ENCODE measurements at places on chromosomes 4 and X.

- peaks cover 95% of the 10 kb centered on the region for H3K27me3 ChIP-seq
- H3K27ac ChIP-seq = no peak overlapping the region
- H3K36me3 ChIP-seq = peaks cover 3% of the 10 kb centered on the region
- H3K4me1 ChIP-seq = peaks cover 12% of the 10 kb centered on the region
- DNase-seq = no peak
Observed at GRCh38 chr4:110616238-110617074, 6.4 kb downstream of the PITX2 start.

GRCh38 chr4:175916626-175917351, 104.7 kb upstream of the GPM6A start:
- no peak overlapping the region for H3K27ac ChIP-seq
- no peaks in the 10 kb centered on the region for H3K27me3 ChIP-seq
- no peaks in the 10 kb centered on the region for H3K36me3 ChIP-seq
- no peak for DNase-seq
- no peak overlapping the region for H3K4me3 ChIP-seq
- no peaks in the 10 kb centered on the region for H3K4me1 ChIP-seq

DNA sequence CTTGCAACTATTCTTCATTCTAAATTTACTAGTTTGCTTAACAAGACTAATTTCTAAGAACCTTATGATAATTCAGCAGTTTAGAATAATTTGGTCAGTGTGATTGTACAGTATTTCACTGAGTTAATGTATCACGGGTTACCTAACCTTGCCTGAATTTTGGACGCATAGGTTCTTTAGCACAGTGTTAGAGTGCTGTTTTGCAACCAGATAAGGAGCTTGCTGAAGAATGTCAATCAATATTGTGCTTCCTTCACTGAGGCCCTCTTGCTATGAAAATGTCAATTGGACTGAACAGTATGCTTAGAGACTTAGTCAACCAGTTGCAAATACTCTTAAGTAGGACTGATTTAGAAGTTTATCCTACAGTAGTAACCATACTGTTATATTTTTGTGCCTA, 19.6 kb downstream of the VAMP7 start:
- H3K36me3 ChIP-seq = peaks cover 20% of the 10 kb centered on the region
- H3K4me3 ChIP-seq = no peak overlapping the region
- H3K4me1 ChIP-seq = peaks cover 4% of the 10 kb centered on the region
- no peak overlapping the region for H3K27ac ChIP-seq

DNA sequence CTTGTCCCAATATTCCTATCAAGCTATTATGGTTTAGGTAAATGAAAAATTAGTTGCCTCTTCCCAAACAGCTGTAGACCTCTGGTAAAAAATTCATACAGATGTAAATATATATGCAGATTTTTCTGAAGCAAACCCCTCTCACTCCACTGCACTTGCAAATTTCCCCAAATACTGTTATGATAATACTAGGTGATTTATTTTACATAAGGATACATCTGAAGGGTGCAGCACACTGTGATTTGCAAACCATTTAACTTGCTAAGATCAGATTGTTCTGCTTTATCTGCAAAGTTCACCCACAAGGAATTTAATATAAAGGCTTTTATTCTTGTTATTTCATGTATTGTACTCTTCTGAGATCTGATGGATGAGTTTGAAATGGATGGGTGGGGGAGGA, 177.0 kb downstream of the GPAT3 start:
- no peaks in the 10 kb centered on the region for H3K4me1 ChIP-seq
- H3K27me3 ChIP-seq = no peaks in the 10 kb centered on the region
- no peak for DNase-seq

GRCh38 chrX:125651426-125651825, 331.8 kb downstream of the TEX13C start:
- H3K4me3 ChIP-seq = no peak overlapping the region
- H3K27ac ChIP-seq = no peak overlapping the region
- H3K27me3 ChIP-seq = no peaks in the 10 kb centered on the region
- DNase-seq = no peak
- no peaks in the 10 kb centered on the region for H3K36me3 ChIP-seq
- H3K4me1 ChIP-seq = no peaks in the 10 kb centered on the region

DNA sequence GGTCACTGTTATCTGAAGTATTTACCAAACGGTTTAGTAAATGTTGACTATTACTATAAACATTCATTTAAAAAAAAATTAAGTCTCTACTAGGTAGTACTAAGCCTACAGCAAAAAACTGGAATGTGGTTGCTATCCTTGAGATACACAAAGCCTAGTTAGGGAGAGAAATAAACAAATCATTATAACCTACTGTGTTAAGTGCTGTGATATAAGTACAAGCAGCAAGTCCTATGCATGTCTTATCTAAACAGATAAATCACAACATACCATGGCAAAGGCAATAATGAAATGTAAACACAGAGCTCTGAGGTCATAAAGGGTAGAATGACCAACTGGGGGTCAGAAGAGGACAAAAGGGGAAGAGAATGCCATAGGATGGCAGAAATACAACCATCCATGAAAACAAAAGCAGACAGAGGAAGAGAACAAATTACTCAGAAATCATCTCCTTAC, 92.2 kb downstream of the RNF150 start:
- no peak for DNase-seq
- H3K27me3 ChIP-seq = no peaks in the 10 kb centered on the region
- H3K36me3 ChIP-seq = no peaks in the 10 kb centered on the region
- H3K4me1 ChIP-seq = no peaks in the 10 kb centered on the region

GRCh38 chrX:110146521-110146920, 143.6 kb downstream of the TMEM164 start:
- no peak overlapping the region for H3K4me3 ChIP-seq
- no peaks in the 10 kb centered on the region for H3K27me3 ChIP-seq
- peak; percentile 26 for DNase-seq
- H3K36me3 ChIP-seq = peaks cover 3% of the 10 kb centered on the region
- H3K27ac ChIP-seq = no peak overlapping the region

- DNase-seq = no peak
- H3K36me3 ChIP-seq = no peaks in the 10 kb centered on the region
- no peaks in the 10 kb centered on the region for H3K27me3 ChIP-seq
- H3K4me1 ChIP-seq = no peaks in the 10 kb centered on the region
Observed at GRCh38 chrX:29528281-29528680, 687.1 kb upstream of the MAGEB2 start.

DNA sequence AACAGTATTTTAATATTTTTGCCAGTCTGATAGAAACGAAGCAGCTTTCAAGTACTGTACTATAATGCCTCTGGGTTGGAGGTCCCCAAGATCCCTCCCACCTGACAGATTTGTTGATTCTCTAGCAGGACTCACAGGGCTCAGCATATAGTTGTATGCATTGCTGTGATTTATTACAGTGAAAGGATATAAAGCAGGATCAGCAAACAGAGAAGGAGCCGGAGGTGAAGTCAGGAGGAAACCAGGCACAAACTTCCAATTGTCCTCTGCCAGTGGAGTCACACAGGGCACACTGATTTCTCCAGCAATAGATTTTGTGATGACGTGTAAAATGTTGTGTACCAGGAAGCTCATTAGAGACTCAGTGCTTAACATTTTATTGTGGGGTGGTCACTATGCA, 19.0 kb downstream of the USP53 start:
- no peaks in the 10 kb centered on the region for H3K27me3 ChIP-seq
- peaks cover 13% of the 10 kb centered on the region for H3K4me1 ChIP-seq
- no peak overlapping the region for H3K4me3 ChIP-seq
- DNase-seq = no peak
- H3K27ac ChIP-seq = no peak overlapping the region

GRCh38 chr4:147739239-147739823, 7.4 kb downstream of the ARHGAP10 start:
- no peak overlapping the region for H3K4me3 ChIP-seq
- H3K27me3 ChIP-seq = no peaks in the 10 kb centered on the region
- H3K36me3 ChIP-seq = peaks cover 3% of the 10 kb centered on the region
- H3K4me1 ChIP-seq = peaks cover 26% of the 10 kb centered on the region
- H3K27ac ChIP-seq = no peak overlapping the region

DNA sequence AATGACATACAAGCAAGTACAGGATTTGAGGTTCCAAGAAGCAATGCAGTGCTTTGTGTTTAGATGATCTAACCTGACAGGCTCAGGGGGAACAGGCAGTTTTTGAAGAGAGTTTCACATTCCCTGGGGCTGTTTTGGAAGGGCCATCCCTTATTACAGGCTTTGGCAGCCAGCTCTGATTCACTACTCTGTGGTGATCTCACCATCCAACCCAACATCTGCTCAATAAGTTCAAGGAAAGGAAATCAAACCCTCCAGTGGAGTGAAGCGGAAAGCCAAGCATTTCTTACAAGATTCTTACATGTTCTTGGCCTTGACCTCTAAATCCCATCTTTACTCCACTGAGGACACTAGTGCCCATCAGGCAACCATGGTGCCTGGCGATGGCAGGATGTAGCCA, 7.5 kb downstream of the IDS start:
- H3K4me1 ChIP-seq = peaks cover 20% of the 10 kb centered on the region
- peak overlapping the region; percentile 35 for H3K4me3 ChIP-seq
- DNase-seq = no peak

DNA sequence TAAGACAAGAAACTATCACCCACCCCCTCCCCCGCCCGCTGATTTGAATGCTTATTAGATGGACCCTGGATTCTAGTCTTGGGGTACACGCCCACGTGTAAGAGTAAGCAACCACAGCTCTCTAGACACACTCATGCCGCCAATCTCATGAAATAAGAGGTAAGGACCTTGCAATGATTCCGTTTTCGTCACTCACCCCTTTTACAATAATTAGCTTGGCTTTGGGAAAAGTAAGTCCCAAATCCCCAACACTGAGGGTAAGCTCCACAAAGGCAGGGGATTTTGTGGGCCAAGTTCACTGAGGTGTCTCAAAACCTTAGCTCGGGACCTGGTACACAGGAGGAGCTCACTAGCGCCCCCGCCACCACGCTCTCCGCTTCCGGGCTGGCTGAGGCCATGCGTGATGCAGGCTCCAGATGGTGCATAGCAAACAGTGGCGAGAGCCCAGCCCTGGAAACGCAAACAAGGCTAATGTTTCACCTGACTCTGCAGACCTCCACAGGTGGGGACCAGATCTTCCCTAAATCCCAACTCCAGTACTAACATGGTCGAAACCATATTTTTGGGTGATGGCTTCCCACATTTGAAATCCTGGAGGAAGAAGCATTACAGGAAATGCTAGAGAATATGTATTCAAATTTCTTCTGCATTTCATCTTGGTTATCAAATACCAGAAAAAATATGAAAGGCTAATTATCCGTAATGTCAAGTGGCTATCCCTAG, 4.1 kb downstream of the PLAC8 start:
- no peaks in the 10 kb centered on the region for H3K27me3 ChIP-seq
- H3K27ac ChIP-seq = peak overlapping the region; percentile 93
- DNase-seq = peak; percentile 84
- H3K4me1 ChIP-seq = peaks cover 34% of the 10 kb centered on the region
- H3K36me3 ChIP-seq = peaks cover 56% of the 10 kb centered on the region
- peak overlapping the region; percentile 97 for H3K4me3 ChIP-seq

- H3K36me3 ChIP-seq = no peaks in the 10 kb centered on the region
- no peak overlapping the region for H3K27ac ChIP-seq
- H3K4me1 ChIP-seq = no peaks in the 10 kb centered on the region
- no peak overlapping the region for H3K4me3 ChIP-seq
- peaks cover 12% of the 10 kb centered on the region for H3K27me3 ChIP-seq
Observed at GRCh38 chr4:173346074-173346473, 11.9 kb upstream of the HMGB2 start.

DNA sequence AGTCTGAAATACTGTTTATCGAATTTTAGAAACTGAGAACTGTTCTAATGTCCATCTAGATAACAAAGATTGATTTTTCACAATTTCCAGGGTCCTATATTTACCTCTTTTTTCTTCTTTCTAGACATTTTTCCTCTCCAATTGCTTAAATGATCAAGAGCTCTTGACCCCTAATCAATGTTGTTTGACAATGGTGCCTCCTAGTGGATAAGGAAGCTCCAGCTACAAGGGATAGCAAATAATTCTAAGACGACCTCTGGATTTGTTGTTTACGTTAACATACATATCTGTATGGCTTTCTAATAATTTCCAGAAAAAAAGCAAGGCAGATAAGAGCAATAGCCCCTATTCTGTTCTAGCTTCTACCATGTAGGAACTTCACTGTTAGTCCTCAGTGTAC, 35.8 kb downstream of the GPR82 start:
- H3K36me3 ChIP-seq = peaks cover 3% of the 10 kb centered on the region
- peaks cover 39% of the 10 kb centered on the region for H3K4me1 ChIP-seq
- no peaks in the 10 kb centered on the region for H3K27me3 ChIP-seq
- peak overlapping the region; percentile 38 for H3K27ac ChIP-seq
- peak; percentile 2 for DNase-seq
- H3K4me3 ChIP-seq = no peak overlapping the region

DNA sequence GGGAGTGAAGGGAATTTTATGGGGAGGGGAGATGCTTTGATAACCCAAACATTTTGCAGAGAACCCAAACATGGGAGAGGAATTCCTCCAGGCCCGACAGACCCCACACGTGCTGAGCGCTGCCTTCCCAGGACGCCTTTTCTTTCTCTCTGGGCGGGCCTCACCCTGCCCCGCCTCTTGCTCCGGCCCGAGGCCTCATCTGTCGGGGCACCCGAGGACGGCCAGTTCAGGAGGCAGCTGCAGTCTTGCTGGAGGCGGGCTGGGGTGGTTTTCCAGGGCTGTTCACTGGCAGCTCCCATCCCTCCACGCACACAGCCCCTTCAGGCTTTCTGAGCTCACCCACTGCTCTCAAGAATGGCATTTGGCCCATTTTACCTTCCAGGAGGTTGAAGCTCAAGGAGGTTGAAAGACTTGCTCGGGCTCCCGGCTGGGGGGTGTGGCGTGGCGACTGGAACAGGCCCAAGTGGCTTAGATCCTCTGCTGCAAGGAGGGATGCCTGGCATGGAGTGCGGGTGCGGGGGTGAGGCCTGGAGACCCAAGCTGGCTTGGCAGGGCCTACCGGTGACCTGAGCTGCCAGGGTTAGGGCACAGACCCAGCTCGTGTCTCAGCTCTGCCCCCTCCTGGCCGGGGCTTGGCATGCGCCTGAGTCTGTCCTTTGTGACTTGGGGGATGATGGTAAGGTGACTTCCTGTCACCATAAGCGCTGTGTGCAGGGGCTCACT, 99.2 kb downstream of the PSAPL1 start:
- H3K27ac ChIP-seq = no peak overlapping the region
- peaks cover 3% of the 10 kb centered on the region for H3K36me3 ChIP-seq
- H3K27me3 ChIP-seq = peaks cover 7% of the 10 kb centered on the region
- H3K4me1 ChIP-seq = no peaks in the 10 kb centered on the region
- no peak overlapping the region for H3K4me3 ChIP-seq
- peak; percentile 76 for DNase-seq

DNA sequence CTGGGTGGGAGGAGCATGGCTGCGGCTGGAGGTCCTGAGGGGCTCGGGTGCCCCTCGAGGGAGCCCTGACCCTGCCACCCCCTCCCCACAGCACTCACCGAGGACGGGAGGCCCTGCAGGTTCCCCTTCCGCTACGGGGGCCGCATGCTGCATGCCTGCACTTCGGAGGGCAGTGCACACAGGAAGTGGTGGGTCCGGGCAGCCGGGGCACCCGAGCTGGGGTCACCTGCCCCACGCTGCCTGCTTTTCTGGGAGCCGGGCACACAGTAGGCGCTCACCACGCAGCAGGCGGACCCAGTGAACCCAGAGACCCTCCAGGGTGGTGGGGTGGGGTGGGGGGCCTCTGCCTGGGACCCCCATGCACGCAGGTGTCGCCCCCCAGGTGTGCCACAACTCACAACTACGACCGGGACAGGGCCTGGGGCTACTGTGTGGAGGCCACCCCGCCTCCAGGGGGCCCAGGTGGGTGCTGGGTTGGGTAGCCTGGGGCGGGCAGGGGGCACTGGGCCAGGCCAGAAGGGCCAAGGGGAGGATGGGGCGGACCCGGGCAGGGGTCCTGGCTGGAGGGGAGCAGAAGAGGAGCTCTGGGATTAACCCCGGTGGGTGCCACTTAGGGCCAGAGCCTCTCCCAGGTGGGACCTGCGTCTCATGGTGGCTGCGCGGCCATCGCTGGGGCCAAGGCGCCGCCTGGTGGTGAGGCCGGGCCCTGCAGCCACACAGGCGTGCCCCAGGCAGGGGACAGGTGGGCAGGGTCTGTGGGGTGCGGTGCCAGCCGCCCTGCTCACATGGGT, 1.4 kb downstream of the HGFAC start:
- H3K27me3 ChIP-seq = no peaks in the 10 kb centered on the region
- no peak overlapping the region for H3K27ac ChIP-seq
- H3K4me1 ChIP-seq = no peaks in the 10 kb centered on the region
- H3K36me3 ChIP-seq = no peaks in the 10 kb centered on the region

Data from effector memory CD8-positive, alpha-beta T cell (primary cell).